ENCODE measurements at places on chromosomes 7 and 10.

DNA sequence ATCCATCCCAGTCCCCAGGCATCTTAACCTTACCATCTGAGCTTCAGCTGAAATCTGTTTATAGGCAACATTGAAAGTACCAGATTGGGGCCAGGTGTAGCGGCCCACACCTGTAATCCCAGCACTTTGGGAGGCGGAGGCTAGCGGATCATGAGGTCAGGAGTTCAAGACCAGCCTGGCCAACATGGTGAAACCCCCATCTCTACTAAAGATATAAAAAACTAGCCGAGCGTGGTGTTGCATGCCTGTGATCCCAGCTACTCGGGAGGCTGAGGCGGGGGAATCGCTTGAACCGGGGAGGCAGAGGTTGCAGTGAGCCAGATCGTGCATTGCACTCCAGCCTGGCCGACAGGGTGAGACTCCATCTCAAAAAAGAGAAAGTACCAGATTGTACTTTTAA lies 39.0 kb downstream of the CRCP start:
- no peaks in the 10 kb centered on the region for H3K27me3 ChIP-seq
- H3K36me3 ChIP-seq: peaks cover 32% of the 10 kb centered on the region
- peaks cover 14% of the 10 kb centered on the region for H3K4me1 ChIP-seq
- H3K27ac ChIP-seq: peak overlapping the region; percentile 48
- no peak overlapping the region for H3K4me3 ChIP-seq
- no peak for DNase-seq

- no peaks in the 10 kb centered on the region for H3K27me3 ChIP-seq
- no peak overlapping the region for H3K27ac ChIP-seq
- no peak overlapping the region for H3K4me3 ChIP-seq
- DNase-seq: no peak
- peaks cover 15% of the 10 kb centered on the region for H3K4me1 ChIP-seq
Measured at GRCh38 chr10:58360412-58361004, 24.7 kb upstream of the TFAM start.

DNA sequence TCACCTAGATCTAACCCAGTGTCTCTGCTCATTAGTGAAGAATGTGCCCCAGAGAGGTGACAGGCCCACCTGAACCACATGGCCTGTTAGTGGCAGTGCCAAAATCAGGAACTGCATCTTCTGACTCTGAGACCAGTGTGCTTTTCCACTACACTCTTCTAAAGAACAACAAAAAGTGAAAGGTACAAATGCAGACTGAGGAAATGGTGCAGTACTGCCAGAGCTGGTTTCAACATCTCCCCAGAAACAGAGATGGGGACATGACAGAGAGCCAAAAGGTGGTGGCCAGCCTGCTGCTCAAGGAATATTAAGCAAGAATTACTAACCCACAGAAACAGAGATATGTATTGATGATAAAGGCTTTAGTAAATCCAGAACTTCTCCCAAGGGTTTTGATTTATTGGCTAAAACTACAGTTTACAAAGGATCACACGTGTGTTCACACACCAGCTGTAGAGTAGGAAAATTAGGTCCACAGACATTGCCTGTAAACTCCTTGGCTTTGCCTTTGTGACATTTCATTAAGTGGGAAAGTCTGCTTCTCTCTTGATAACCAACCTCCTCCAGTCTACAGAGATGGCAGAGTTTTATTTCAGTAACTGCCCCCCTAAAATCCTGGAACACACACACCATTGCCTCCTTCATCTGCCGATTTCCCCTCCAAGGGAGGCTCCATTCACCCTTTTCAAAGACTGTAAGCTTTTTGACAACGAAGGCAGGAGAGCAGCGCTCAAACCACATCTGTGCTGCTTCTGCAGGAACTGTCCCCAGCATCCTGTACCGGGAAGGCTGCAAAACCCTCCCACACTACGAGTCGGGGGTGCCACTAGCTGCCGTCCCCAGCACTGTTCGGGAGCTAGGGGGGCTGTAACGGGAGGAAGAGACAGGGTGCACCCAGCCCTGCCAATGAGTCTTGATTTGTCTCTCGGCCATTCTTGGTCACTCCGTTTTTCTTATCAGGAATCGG lies 29.8 kb downstream of the GSDME start:
- peak overlapping the region; percentile 74 for H3K27ac ChIP-seq
- peaks cover 34% of the 10 kb centered on the region for H3K4me1 ChIP-seq

- H3K27ac ChIP-seq: no peak overlapping the region
- H3K4me3 ChIP-seq: no peak overlapping the region
- no peaks in the 10 kb centered on the region for H3K27me3 ChIP-seq
- no peaks in the 10 kb centered on the region for H3K4me1 ChIP-seq
- no peaks in the 10 kb centered on the region for H3K36me3 ChIP-seq
- no peak for DNase-seq
Measured at GRCh38 chr7:94687076-94687475, 31.1 kb upstream of the SGCE start.

GRCh38 chr10:44755481-44755880 lies 155.7 kb upstream of the TMEM72 start:
- H3K27ac ChIP-seq: no peak overlapping the region
- H3K36me3 ChIP-seq: no peaks in the 10 kb centered on the region
- H3K4me3 ChIP-seq: no peak overlapping the region
- no peaks in the 10 kb centered on the region for H3K27me3 ChIP-seq
- H3K4me1 ChIP-seq: no peaks in the 10 kb centered on the region

Measured in activated T-helper 1 cell treated with anti-CD3 and anti-CD28 coated beads, Interleukin-12 subunit alpha, Interleukin-12 subunit beta, Interleukin-2, Interleukin-4 antibody, amounts not matched to agents 30 ng/mL and 10 ng/mL and 1 ng/mL, durations not matched to agents 14 hours and 24 hours and 36 hours (primary cell).